ENCODE measurements at places on chromosomes 3 and 15.

DNA sequence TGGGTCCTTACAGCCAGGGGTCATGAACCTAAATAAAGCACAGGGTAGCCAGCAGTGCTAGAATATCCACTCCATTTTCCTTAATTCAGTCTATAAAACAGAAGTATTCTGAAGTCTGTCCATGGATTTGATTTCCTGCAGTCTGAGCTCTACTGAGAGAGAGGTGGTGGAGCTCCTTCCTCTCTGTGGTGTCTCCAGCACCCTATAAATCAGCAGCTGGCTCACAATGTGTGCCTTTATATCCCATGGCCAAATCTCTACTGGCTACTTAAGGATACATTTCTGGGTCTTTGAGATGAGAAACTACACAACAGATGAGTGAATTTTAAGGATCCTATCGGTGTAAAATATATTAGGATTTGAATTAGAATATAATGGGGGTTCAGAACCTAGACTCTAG is 339.9 kb upstream of the RBMS3 start:
- no peak for DNase-seq

GRCh38 chr15:61752001-61752400 is 308.2 kb downstream of the VPS13C start:
- no peak for DNase-seq

- no peak for DNase-seq
Observed at GRCh38 chr3:124792341-124793040, 62.2 kb downstream of the UMPS start.

- no peak for DNase-seq
Observed at GRCh38 chr3:47456984-47457383, 18.8 kb downstream of the SCAP start.

DNA sequence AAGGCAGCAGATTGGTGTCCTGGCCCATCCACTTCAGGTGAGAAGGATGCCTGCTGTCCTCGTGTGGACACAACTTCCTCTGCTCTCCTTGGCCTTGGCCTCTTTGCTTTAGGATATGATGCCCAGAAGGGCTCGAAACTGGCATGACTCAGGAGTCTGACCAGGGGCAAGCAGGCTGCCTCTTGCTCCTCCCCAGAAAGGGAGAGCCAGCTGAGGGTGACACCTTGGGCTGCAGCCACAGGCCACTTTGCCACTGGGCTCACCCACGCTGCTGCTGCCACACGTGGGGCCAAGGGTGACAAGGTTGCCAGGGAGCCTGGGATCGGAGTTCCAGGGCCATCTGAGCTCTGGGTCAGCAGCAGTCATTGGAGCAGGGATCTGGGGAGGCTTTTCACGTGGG is 267.9 kb upstream of the CTDSPL start:
- no peak for DNase-seq

GRCh38 chr3:120404876-120405275 is 45.9 kb downstream of the FSTL1 start:
- no peak for DNase-seq

GRCh38 chr3:179463319-179463718 is 12.0 kb upstream of the GNB4 start:
- DNase-seq = no peak

- DNase-seq = no peak
Observed at GRCh38 chr3:63037116-63037515, 161.9 kb upstream of the CADPS start.

GRCh38 chr3:169624533-169624972 is 39.0 kb downstream of the MECOM start:
- DNase-seq = no peak

GRCh38 chr3:194112120-194113106 is 23.5 kb upstream of the HES1 start:
- no peak for DNase-seq

DNA sequence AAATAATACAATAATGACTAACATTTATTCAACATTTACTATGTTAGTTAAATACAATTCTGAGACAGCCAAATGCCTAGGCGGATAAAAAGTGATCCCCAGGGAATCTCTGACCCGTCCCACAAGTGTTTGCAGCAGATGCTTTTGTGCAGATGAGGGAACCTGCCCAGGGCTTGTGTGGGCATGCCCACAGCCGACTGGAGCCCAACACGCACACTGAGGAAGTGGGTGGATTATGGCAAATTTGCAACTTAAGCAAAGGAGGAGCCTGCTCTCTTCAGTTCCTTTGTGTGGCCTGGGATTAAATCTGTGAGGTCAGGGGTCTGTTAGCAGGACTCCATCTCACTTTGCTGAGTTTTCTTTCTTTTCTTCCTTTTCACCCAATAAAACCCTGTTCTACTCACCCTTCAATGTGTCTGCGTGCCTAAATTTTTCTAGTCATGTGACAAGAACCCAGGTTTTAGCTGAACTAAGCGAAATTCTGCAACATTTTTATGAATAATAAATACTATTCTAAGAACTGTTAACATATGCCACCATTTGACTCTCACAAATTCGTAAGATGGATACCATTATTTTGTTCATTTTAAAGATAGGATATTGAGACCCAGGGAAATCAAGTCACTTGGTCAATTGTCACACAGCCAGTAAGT is 13.9 kb upstream of the RTP1 start:
- no peak for DNase-seq

GRCh38 chr3:15319575-15319974 is 12.8 kb downstream of the SH3BP5 start:
- no peak for DNase-seq

GRCh38 chr15:61890106-61890505 is 170.1 kb downstream of the VPS13C start:
- DNase-seq = no peak

- no peak for DNase-seq
Observed at GRCh38 chr15:42650208-42651066, 75.0 kb downstream of the STARD9 start.

DNA sequence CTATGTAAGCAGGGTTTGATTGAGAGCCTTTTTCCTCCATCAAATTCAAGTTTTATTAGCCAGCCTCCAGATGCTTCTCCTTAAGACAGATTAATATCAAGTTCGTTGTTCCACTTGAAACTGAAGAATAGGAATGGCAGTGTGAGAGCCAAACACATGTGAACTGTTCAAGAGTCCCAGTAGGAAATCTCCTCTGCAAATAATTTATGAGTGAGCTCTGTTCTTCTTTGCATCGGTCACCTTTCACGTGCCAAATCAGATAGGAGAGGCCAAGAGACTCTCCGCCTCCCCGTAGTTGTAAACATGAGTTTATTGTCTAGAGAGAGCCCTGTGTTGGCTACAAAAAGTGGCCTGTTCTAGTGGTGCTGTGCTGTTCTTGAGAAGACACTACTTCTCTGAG is 372.1 kb upstream of the NR2F2 start:
- no peak for DNase-seq

DNA sequence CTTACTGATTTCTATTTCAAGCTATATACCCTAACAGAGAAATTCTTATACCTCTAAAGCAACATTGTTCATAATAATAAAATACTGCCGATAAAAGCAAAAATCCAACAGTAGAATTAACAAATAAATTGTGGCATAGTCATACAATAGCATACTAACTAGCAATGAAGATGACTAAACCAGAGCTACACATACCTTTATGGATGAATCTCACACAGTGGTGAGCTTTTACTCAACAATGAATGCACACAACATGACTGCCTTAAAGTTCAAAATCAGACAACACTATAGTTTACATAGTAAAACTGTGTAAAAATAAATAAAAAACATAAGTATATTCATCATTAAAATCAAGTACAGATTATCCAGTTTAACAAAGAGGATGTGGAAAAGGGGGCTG is 99.1 kb downstream of the NR1I2 start:
- no peak for DNase-seq

- no peak for DNase-seq
Observed at GRCh38 chr3:123365450-123366143, 83.3 kb downstream of the ADCY5 start.

- DNase-seq = no peak
Observed at GRCh38 chr3:109177908-109178307, 41.4 kb downstream of the C3orf85 start.

DNA sequence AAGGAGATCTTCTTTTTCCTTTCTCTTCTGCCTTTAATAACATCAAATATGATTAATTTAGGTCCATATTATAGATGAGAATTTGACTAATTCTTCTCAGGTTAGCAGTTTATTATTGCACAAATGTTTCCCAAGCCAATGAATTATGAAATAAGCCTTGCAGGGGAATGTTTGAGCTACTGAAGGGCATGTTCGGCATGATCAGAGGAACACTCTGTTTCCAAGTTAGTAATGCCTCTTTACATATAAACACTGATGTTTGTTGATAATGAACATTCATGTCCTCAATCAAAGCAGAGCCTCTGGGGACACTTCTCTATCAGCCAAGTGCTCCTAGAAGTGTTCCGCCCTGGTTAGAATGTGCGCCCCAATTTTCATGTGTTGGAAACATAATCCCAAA is 10.0 kb upstream of the CYP1A1 start:
- no peak for DNase-seq

GRCh38 chr3:51530485-51530884 is 8.0 kb upstream of the RAD54L2 start:
- no peak for DNase-seq

DNA sequence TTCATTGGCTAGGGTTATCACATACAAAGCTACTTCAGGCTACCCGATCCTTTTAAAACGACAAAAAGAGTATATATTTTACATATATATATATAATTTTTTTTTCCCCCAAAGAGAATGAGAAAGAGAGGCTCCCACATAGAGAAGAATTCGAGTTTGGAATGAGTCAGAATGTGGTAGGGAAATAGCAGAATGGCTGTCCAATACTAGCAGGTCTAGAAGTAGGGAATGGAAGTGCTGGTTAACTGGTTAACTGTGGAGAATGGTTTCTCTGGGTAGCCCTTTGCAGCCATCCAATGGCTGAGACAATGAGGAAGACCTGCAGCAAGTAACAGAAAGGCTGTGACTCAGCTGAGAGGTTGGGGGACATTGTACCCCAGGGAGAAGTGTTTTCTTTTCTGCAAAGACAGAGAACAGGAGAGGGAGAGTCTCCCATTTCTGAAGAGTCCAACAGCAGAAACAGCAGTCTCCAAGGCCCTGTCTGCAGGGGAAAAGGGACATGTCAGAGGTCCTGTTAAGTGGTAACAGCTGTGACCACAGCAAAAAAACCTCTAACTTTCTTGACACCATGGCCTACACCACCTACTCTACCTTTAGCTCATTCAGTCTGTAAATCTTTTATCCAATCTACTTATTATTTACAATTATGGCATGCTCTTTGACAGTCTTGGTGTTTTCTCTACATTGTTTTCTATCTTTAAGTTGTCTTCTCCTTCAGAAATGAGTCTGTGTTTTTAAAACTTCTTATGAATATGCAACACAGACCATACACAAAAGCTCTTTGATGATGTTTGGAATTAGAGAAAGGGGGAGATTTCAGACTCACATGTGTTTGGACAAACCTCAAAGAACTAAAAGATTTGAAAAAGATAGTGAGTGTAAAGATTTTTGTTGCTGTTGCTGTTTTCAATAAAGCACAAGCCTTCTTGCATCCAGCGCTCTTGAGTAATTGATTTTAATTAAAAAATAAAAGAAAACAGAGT is 116.1 kb upstream of the SLC7A14 start:
- DNase-seq = no peak

- no peak for DNase-seq
Observed at GRCh38 chr15:57510647-57511046, 81.1 kb upstream of the MYZAP start.

Measured in stimulated activated CD8-positive, alpha-beta memory T cell treated with anti-CD3 and anti-CD28 coated beads, Interleukin-15, amount 100 ng/mL, for 24 hours (primary cell).